ENCODE measurements at places on chromosomes 7 and 10.

DNA sequence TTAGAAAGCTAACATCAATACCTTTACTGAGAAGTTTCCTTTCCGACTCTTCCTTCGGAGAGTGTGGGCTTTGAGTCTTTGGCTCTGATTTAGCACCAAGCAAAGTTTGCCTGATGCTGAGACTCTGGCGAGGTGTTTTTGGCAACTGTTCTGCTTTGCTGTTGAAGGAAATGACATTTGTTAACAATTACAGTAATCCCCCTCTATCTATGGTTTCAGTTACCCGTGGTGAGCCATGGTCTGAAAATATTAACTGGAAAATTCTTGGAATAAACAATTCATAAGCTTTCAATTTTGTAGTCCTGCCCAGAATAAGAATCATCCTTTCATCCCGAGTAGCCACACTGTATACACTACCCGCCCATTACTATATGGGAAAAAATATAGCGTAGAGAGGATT is 126.3 kb downstream of the ARHGAP21 start:
- no peak for DNase-seq

GRCh38 chr7:95509199-95509598 is 23.5 kb downstream of the ASB4 start:
- peak; percentile 93 for DNase-seq

- no peak for DNase-seq
Measured at GRCh38 chr10:14282276-14282675, 48.4 kb downstream of the FRMD4A start.

GRCh38 chr10:69483963-69484362 is 32.7 kb downstream of the TSPAN15 start:
- no peak for DNase-seq

- no peak for DNase-seq
Measured at GRCh38 chr7:57215423-57215822, 83.2 kb upstream of the ZNF479 start.

DNA sequence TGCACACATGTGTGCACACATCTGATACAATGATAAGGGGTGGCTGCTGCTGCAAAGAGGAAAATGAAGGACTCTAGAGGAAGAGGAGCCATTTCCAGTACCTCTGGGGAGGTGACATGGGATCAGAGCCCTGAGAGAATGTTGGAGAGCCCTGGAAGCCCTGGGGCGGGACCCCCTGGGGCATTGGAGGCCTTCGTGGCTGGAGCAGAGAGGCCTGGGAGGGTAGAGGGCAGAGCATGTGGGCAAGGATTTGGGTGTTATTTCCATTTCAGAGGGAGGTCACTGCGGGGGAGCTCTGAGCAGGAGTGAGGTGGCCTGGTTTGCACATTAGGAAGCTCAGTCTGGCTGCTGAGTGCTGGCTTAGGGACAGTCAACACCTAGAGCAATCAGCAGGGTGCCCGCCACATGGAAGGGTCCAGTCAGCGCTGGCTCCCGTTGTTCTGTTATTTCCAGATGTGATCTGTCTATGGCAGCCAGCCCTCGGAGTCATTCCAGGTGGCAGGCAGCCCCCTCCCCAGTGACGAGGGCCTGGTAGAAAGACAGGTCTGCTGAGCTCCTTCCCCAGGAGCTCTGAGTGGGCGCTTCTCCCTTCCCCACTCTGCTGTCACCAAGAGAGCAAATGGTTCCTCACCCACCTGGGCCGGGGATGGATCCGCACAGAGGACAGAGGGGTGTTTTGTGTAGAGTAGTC is 24.1 kb upstream of the BTBD16 start:
- no peak for DNase-seq

GRCh38 chr10:98684019-98684899 is 237.5 kb upstream of the HPS1 start:
- DNase-seq = peak; percentile 83

GRCh38 chr7:118845791-118846190 is 621.3 kb downstream of the ANKRD7 start:
- DNase-seq = no peak
